Body of pancreas (tissue), 4 donors: ENCODE measurements at places on chromosomes 11 and 22.
A peak's percentile ranks its signal among the peaks of the same experiment; 100 is the strongest.

- no peaks in the 10 kb centered on the region for H3K4me1 ChIP-seq
- no peak for DNase-seq
- no peaks in the 10 kb centered on the region for H3K36me3 ChIP-seq
- H3K27me3 ChIP-seq, result no peaks in the 10 kb centered on the region
- no peak overlapping the region for H3K27ac ChIP-seq
These were observed 21.6 kb downstream of the C11orf86 start for GRCh38 chr11:66996609-66997273.

DNA sequence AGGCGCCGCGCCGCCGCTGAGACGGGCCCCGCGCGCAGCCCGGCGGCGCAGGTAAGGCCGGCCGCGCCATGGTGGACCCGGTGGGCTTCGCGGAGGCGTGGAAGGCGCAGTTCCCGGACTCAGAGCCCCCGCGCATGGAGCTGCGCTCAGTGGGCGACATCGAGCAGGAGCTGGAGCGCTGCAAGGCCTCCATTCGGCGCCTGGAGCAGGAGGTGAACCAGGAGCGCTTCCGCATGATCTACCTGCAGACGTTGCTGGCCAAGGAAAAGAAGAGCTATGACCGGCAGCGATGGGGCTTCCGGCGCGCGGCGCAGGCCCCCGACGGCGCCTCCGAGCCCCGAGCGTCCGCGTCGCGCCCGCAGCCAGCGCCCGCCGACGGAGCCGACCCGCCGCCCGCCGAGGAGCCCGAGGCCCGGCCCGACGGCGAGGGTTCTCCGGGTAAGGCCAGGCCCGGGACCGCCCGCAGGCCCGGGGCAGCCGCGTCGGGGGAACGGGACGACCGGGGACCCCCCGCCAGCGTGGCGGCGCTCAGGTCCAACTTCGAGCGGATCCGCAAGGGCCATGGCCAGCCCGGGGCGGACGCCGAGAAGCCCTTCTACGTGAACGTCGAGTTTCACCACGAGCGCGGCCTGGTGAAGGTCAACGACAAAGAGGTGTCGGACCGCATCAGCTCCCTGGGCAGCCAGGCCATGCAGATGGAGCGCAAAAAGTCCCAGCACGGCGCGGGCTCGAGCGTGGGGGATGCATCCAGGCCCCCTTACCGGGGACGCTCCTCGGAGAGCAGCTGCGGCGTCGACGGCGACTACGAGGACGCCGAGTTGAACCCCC lies 798 bp downstream of the BCR start:
- DNase-seq, result peak; percentile 41
- no peaks in the 10 kb centered on the region for H3K27me3 ChIP-seq
- peaks cover 58% of the 10 kb centered on the region for H3K4me1 ChIP-seq

DNA sequence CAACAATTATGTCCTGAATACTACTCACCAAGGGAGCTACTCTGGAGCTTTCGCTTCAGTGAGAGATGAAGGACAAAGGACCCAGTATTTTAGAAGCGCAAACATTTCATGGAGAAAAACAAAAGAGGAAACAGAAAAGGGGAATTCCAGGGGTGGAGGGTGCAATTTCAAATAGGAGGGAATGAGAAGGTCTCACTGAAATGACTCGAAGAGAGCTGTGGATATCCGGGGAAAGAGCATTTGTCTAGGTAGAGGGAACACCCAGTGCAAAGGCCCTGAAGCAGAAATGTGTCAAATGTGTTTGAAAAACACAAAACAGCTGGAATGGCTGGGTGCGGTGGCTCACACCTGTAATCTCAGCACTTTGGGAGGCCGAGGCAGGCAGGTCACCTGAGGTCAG lies 2.4 kb downstream of the RPS19BP1 start:
- H3K4me3 ChIP-seq, result no peak overlapping the region
- peaks cover 67% of the 10 kb centered on the region for H3K4me1 ChIP-seq
- H3K27ac ChIP-seq, result peak overlapping the region; percentile 21
- no peak for DNase-seq

GRCh38 chr11:62705413-62705812 lies 1.8 kb downstream of the BSCL2 start:
- no peak overlapping the region for H3K4me3 ChIP-seq
- peaks cover 2% of the 10 kb centered on the region for H3K36me3 ChIP-seq
- peak overlapping the region; percentile 89 for H3K27ac ChIP-seq
- peaks cover 52% of the 10 kb centered on the region for H3K4me1 ChIP-seq
- no peaks in the 10 kb centered on the region for H3K27me3 ChIP-seq

- H3K4me3 ChIP-seq, result no peak overlapping the region
- H3K27me3 ChIP-seq, result no peaks in the 10 kb centered on the region
- no peak overlapping the region for H3K27ac ChIP-seq
- no peak for DNase-seq
- H3K4me1 ChIP-seq, result no peaks in the 10 kb centered on the region
- H3K36me3 ChIP-seq, result no peaks in the 10 kb centered on the region
These were observed 140.9 kb upstream of the MTNR1B start for GRCh38 chr11:92828556-92828955.

DNA sequence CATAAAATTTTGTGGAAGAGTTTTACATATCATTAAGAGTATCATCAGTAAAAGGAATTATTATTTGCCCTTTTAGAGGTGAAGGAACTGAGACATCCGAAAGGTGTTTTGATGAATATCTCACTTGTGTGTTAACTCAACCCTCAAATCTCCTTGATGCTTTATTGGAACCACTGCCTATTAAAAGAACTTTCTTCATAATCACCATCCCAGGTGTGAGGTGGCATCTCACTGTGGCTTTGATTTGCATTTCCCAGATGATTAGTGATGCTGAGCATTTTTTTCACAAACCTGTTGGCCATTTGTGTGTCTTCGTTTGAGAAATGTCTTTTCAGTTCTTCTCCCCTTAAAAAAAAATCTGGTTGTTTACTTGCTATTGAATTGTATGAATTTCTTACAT lies 134.0 kb upstream of the SYN3 start:
- DNase-seq, result no peak
- no peaks in the 10 kb centered on the region for H3K4me1 ChIP-seq
- no peak overlapping the region for H3K27ac ChIP-seq
- no peak overlapping the region for H3K4me3 ChIP-seq

- no peak overlapping the region for H3K27ac ChIP-seq
- H3K36me3 ChIP-seq, result no peaks in the 10 kb centered on the region
- H3K27me3 ChIP-seq, result no peaks in the 10 kb centered on the region
- DNase-seq, result peak; percentile 29
- no peak overlapping the region for H3K4me3 ChIP-seq
These were observed 62.2 kb upstream of the INCENP start for GRCh38 chr11:62061356-62062222.

DNA sequence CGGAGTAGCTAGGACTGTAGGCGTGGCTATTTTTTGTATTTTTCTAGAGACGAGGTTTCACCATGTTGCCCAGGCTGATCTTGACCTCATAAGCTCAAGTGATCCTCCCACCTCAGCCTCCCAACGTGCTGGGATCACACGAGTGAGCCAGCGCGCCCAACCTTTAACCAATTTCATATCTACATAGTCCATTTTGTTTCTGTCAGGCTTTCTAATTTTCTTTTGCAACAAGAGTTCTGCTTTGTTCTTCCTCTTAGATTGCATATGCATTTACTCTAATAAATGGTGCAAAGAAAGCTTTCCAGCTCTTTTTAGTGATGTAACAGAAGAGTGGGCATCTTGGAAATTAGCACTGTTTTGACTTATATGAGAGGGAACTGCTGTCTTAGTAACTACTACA lies 13.3 kb downstream of the RTN3 start:
- H3K4me1 ChIP-seq, result peaks cover 5% of the 10 kb centered on the region
- H3K36me3 ChIP-seq, result no peaks in the 10 kb centered on the region
- no peak overlapping the region for H3K4me3 ChIP-seq
- no peak for DNase-seq

DNA sequence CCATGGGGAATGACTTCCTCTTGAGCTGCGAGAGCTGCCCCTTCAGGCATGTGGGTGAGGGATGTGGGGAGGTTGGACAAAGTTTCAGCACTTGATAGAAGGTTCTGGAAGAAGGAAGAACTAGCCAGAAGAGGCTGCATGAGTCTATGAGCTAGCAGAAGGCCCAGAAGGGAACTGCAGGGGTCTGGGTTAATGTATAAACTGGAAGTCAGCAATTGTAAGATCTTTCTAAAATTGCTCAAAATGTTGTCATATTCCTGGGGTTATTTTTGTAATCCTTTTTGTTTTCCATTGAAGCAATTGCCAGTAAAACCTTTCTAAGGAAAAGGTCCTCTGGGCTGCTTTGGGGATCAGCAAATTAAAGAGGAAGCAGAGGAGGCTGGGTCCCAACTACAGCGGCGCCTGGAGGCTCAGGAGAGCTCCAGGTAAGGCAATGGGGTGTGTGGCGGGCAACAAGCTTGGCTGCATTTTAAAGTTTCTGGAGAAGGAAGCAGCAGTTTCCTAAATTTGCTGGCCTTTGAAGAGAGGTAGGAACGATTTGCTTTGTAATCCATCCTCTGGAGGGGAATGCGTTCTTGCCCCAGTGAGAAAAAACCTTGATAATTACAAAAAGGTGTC lies 29.2 kb downstream of the ADAMTS15 start:
- H3K4me1 ChIP-seq, result no peaks in the 10 kb centered on the region
- no peaks in the 10 kb centered on the region for H3K36me3 ChIP-seq
- peak overlapping the region; percentile 33 for H3K27ac ChIP-seq
- no peaks in the 10 kb centered on the region for H3K27me3 ChIP-seq

GRCh38 chr11:106233191-106233590 lies 155.7 kb downstream of the AASDHPPT start:
- H3K4me1 ChIP-seq, result no peaks in the 10 kb centered on the region
- no peaks in the 10 kb centered on the region for H3K27me3 ChIP-seq
- H3K27ac ChIP-seq, result no peak overlapping the region
- H3K36me3 ChIP-seq, result no peaks in the 10 kb centered on the region
- H3K4me3 ChIP-seq, result no peak overlapping the region
- DNase-seq, result no peak

DNA sequence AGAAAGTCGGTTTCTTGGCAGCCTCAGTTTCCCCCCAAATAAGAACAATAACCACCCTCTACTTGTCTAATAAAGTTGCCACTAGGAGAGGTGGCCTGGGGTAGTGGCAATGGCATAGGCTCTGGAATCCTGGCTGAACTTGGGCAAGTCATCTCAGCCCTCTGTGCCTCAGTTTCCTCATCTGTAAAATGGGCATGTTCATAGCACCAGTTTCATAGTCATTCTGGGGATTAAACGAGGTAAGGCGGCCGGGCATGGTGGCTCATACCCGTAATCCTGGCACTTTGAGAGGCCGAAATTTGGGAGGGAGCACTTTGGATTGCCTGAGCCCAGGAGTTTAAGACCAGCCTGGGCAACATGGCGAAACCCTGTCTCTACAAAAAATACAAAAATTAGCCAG lies 63.0 kb downstream of the SGSM1 start:
- no peak overlapping the region for H3K27ac ChIP-seq
- no peak overlapping the region for H3K4me3 ChIP-seq
- no peaks in the 10 kb centered on the region for H3K36me3 ChIP-seq

DNA sequence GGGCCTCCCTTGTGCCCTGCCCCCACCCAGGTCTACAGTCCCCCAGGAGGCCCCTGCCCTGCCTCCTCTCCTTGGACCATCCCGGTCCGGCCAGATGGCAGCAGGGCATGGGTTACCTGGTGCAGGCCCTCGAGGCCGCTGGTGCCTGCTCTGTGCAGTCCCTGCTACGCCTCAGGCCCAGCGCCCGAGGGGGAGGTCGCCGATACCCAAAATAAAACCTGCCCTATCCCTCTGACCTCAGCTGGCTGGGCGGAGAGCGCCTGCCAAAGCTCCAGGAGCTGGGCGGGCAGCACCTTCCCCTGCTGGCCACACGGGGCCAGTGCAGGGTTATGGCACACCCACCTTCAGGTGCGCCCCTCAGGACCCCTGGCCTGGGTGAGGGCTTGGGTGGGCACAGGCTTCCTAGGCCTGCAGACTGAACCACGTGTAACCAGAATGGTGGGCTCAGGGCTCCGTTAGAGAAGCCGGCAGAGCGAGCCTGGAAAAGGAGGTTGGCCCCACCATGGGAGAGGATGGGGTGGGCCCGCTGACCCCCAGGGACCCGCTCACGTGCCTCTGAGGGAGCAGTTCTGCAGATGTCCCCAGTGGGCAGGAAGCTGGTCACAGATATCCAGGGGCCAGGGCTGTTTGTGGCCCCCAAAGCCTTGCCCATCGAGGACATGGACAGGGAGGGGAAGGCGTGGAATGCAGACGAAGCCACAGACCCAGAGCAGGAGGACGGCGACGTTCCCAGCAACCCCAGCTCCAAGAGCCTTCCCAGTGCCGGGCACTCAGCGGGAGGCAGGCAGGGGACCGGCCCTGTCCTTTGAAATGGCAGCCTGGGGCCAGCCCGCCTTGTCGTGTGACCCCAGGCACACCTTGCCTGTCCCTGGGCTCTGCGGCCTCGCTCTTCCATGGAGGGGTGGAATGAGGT lies 1.7 kb upstream of the TNNT3 start:
- no peaks in the 10 kb centered on the region for H3K27me3 ChIP-seq
- DNase-seq, result peak; percentile 32
- no peaks in the 10 kb centered on the region for H3K36me3 ChIP-seq

DNA sequence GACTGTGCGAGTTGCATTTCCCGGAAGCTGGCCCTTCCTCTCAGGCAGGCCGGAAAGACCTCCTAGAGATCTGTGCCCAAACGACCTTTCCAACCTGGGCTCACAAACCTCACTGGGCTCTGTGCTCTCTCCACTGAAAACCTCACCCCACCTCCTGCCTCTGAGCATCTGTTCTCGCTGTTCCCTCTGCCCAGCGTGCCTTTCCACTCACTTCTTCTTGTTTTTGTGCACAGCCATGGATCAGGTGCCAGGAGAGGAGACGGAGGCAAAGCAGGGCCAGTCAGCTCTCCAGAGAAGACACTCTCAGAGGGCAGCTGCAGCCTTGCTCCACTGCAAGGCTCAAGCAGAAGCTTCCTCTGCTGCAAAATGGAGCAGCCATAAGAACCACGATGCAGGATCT lies 10.9 kb upstream of the CPT1A start:
- H3K4me1 ChIP-seq, result peaks cover 21% of the 10 kb centered on the region
- no peak overlapping the region for H3K4me3 ChIP-seq
- no peaks in the 10 kb centered on the region for H3K36me3 ChIP-seq
- H3K27ac ChIP-seq, result no peak overlapping the region
- no peak for DNase-seq

- H3K27ac ChIP-seq, result no peak overlapping the region
- H3K4me3 ChIP-seq, result no peak overlapping the region
- no peaks in the 10 kb centered on the region for H3K36me3 ChIP-seq
- no peaks in the 10 kb centered on the region for H3K27me3 ChIP-seq
- DNase-seq, result no peak
These were observed 5.3 kb downstream of the OR51F2 start for GRCh38 chr11:4826425-4826824.

GRCh38 chr11:96033095-96033494 lies 109.2 kb upstream of the MTMR2 start:
- no peak for DNase-seq
- H3K4me3 ChIP-seq, result no peak overlapping the region
- H3K4me1 ChIP-seq, result peaks cover 4% of the 10 kb centered on the region
- no peaks in the 10 kb centered on the region for H3K27me3 ChIP-seq
- H3K27ac ChIP-seq, result no peak overlapping the region

GRCh38 chr22:41826021-41826420 lies 6.9 kb upstream of the SREBF2 start:
- no peak for DNase-seq
- H3K4me3 ChIP-seq, result no peak overlapping the region
- peak overlapping the region; percentile 41 for H3K27ac ChIP-seq
- peaks cover 27% of the 10 kb centered on the region for H3K4me1 ChIP-seq
- H3K27me3 ChIP-seq, result no peaks in the 10 kb centered on the region
- no peaks in the 10 kb centered on the region for H3K36me3 ChIP-seq

- H3K27ac ChIP-seq, result no peak overlapping the region
- no peaks in the 10 kb centered on the region for H3K4me1 ChIP-seq
- no peak for DNase-seq
- H3K27me3 ChIP-seq, result no peaks in the 10 kb centered on the region
These were observed 12.8 kb downstream of the FRMD8 start for GRCh38 chr11:65399249-65399648.
